Hippocampal formation (tissue), 2 donors: ENCODE measurements at places on chromosomes 11 and 22.

GRCh38 chr22:38941488-38941987 is 15.9 kb upstream of the APOBEC3A start:
- no peak for DNase-seq

DNA sequence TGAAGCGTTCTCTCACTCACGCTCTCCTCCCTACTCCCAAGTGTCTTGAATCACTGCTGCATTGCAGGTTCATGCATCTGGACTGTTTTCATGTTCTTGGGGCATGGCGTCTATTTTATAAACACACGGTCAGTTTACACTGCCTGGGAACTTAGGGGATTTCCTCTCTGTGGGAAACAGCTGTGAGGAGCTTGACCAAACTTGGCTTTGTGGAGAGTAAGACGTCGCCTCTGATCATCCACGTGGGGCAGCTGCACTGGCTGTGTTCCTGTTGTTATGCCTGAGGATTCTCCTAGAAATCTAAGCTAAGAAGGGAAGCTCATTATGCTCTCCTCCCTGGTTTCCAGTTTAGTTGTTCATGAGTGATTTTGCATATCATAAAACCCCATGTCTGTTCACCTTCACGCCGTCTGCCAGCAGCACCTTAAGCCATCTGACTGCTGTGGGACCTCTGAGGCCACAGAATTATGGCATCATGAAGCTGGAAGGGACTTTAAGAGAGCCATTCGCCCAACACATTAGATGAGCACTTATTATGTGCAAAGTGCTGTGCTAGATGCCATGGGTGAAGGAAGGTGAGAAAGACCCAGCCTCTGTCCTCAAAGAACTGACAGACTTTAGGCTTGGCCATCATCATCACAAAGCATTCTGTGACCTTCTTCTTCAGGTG is 38.8 kb upstream of the POU2AF1 start:
- no peak for DNase-seq

DNA sequence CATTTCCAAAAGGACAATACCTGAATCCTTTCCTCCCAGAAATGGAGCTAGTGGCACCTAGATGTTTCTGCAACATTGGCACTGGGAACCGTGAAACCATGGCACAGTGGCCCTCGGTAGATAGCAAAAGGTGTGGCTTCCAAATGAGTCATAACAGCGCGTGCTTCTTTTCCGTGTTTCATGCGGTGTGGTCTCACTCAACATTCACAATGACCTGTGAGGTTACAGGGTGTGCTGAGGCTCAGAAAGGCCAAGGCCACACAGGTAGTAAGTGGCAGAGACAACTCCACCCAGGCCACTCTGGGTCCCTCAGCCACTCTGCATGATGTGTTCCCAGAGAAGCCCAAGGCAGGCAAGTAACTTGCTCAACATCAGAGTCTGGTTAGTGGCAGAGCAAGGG is 67.4 kb downstream of the TP53I11 start:
- DNase-seq, result no peak

DNA sequence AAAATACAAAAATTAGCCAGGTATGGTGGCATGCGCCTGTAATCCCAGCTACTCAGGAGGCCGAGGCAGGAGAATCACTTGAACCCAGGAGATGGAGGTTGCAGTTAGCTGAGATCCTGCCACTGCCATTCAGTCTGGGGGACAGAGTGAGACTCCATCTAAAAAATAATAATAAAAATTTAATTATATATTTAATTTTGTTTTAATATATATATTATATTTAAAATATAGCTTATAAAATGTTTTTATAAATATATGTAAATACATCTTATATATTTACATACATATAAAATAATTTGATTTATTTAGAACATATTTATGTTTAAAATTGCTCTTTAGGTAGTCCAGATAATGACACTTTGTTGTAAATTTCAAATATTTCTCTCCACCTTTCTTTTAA is 82.9 kb downstream of the SPON1 start:
- DNase-seq, result no peak

- DNase-seq, result no peak
Observed at GRCh38 chr11:31649129-31649966, 139.8 kb downstream of the ELP4 start.

GRCh38 chr11:26778000-26778757 is 56.3 kb upstream of the SLC5A12 start:
- DNase-seq, result no peak

DNA sequence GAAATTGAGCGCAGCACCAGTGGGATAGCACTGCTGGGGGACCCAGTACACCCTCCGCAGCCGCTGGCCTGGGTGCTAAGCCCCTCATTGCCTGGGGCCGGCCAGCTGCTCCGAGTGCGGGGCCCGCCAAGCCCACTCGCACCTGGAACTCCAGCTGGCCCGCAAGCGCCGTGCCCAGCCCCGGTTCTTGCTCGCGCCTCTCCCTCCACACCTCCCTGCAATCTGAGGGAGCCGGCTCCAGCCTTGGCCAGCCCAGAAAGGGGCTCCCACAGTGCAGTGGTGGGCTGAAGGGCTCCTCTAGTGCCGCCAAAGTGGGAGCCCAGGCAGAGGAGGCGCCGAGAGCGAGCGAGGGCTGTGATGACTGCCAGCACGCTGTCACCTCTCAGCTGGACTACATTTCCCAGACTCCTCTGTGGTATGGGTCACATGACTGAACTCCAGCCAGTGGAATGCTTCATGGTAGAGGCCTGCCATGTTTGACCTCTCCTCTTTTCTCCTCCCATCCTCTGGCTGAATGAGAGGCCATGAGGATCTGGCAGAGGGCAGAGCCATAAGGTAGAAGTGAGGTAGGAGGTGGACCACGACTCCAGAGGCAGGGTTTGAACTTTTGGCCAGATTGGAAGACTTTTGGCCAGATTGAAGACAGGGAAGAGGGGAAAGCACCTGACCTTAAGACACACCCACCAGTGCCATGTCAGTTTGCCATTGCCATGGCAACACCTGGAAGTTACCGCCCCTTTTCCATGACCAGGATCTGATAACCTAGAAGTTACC is 6.2 kb downstream of the MRGPRD start:
- no peak for DNase-seq

GRCh38 chr11:115222218-115222862 is 281.9 kb downstream of the CADM1 start:
- no peak for DNase-seq

DNA sequence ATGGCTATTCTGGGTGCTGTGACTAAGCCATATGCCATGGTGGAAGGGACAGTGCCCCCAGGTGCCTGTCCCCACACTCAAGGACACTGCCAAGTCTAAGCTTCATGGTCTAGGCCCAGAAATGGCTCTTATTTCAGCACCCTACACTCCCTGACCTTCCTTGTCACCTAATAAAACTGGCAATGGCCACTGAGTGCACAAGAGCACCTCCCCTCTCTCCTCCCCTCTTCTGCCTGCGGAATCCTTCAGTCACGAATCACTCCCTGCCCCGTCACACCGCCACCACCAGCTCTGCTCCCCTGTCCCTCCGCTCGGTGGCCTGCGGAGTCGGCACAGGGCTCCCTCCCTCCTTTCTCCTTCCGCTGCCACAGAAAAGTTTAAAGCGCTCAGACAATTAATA is 19.0 kb upstream of the LMO1 start:
- DNase-seq, result no peak

- no peak for DNase-seq
Observed at GRCh38 chr11:42169191-42169590, 709.7 kb upstream of the LRRC4C start.

DNA sequence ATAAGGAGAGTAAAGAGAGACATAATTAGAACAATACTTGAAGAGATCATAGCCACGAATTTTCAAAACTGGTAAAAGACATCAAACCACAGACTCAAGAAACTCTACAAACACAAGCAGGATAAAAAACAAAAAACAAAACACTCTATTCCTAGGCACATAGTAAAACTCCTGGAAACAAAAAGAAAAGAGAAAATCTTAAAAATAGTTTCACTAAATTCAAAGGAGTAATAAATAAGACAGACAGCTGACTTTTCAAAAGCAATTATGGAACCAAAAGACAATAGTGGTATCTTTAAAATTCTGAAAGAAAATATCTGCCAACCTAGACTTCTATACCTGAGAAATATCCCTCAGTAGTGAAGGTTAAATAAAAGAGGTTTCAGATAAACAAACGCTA is 9.2 kb upstream of the NARS2 start:
- DNase-seq, result no peak

- no peak for DNase-seq
Observed at GRCh38 chr11:8732324-8732670, 49.7 kb downstream of the RPL27A start.

DNA sequence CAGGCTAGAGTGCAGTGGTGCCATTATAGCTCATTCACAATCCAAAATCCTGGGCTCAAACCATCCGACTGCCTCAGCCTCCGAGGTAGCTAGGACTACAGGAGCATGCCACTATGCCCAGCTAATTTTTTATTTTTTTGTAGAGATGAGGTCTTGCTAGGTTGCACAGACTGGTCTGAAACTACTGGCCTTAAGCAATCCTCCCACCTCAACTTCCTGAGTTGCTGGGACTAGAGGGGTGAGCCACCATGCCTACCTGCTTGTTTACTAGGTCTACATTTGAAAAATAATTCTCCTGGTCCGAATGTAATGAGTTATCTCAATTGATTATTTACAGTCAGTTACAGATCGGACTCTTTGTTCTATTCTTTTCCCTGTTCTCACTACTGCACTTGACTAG is 22.0 kb downstream of the TAF1D start:
- no peak for DNase-seq

DNA sequence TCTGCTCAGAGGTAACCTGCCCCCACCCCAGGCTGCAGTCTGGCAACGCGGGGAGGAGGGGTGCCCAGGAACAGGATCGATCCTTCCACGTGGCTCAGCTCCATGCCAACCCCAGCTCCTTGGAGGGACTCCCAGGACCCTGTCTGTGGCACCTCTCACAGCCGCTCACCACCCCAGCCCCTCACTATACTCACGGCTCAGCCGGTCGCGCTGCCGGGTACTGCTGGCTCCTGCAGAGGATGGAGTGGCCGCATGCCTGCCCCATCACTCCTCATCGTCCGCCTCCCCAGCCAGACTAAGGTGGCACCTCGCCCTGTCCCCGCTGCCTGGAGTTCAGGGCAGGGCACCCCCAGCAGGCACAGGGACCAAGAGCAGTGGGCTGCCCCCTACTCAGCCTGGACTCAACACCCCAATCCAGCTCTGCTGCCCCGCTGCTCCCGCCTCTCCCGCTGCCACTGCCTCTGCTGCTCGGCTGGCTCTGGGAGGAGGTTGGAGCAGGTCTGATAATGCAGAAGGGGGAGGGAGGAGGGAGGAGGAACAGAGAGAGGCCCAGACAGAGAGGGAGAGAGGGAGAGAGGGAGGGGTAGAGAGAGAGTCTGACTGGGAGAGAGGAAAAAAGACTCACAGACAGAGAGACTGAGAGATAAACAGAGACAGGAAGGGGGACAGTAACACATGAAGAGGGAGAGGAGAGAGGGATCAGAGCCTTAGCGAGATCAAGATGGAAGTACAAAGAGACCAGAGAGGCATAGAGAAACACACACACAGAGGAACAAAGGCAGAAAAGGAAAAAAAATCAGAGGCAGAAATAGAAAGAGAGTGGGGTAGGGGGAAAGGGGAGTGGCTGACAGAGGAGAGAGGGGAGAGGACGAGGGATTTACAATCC is at the start of gene PDE2A:
Gene PDE2A, minus strand, starts transcription at position 480 of the 886 bp plus-strand sequence. Its CDS starts 215 bp downstream, at position 265.
- DNase-seq, result no peak

DNA sequence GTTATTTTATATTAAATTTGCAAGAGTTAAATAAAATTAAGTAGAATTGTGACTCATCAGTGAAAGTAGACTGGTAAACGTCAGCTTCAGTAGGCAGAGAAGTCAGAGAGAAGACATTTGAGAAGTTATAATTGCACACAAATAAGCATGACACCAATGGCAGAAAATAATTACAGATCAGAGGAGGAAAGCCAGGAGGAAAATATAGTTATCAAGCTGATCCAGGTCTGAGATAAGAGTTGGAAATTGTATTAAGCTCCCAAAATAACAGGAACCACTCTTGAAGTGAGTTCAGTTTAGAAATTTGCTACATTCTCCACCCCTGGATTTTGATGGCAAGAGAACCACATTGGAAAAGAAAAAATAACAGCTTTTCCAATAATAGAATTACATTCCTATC is 533.8 kb upstream of the CHORDC1 start:
- DNase-seq, result no peak

DNA sequence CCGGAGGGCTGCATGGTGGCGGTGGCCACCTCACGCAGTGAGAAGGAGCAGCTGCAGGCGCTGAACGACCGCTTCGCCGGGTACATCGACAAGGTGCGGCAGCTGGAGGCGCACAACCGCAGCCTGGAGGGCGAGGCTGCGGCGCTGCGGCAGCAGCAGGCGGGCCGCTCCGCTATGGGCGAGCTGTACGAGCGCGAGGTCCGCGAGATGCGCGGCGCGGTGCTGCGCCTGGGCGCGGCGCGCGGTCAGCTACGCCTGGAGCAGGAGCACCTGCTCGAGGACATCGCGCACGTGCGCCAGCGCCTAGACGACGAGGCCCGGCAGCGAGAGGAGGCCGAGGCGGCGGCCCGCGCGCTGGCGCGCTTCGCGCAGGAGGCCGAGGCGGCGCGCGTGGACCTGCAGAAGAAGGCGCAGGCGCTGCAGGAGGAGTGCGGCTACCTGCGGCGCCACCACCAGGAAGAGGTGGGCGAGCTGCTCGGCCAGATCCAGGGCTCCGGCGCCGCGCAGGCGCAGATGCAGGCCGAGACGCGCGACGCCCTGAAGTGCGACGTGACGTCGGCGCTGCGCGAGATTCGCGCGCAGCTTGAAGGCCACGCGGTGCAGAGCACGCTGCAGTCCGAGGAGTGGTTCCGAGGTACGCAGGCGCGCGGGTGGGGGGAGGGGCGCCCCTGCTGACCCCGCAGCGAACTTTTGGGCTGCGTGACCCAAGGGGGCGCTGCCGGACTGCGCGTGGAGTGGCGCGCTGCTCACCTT is 670 bp downstream of the NEFH start:
- DNase-seq, result no peak

- no peak for DNase-seq
Observed at GRCh38 chr11:65649656-65650546, 12.0 kb downstream of the SIPA1 start.

DNA sequence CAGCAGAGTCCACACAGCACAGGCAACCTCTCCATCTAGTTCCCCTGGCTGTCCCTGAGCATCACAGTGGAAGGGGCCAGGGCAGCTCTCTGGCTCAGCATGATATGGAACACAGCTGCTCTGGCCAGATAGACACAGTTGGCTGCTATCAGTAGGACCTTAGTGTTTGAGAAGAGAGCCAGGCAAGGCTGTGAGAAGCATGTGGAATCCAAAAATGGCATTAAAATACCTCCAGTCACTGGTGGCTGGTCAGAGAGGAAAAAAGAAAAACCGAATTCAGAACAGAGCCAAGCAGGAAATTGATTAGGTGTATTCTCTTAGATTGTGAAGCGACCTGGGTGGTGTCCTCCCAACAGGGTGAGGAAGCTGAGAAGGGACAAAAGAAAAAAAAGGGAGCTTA is 27.9 kb downstream of the SERPINH1 start:
- no peak for DNase-seq

- DNase-seq, result no peak
Observed at GRCh38 chr22:22948651-22949571, 61.3 kb downstream of the IGLL5 start.

DNA sequence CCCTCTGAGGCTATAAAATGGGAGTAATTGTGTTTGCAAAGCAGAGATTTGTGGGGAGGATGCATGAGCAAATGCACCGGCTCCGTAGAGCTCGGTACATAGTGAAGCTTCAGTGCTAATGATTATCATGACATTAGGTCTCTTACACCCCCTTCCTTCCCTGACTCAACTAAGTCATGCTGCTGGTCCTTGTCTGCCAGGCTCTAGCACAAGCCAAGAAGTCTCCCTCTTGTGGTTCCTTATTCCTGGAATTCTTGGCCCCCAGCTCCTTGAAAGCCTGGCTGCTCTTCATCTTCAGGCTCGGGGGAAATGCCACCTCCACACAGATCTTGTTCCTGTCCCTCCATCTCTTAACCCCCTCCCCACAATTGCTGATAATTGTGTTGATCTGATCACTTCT is 45.7 kb upstream of the SYT13 start:
- no peak for DNase-seq

- DNase-seq, result no peak
Observed at GRCh38 chr11:70668204-70669202, 270.2 kb downstream of the CTTN start.
